Stimulated activated CD8-positive, alpha-beta memory T cell treated with anti-CD3 and anti-CD28 coated beads, Interleukin-7, amount 100 ng/mL, for 1 hour (primary cell): ENCODE measurements at places on chromosomes 12 and 14.

DNA sequence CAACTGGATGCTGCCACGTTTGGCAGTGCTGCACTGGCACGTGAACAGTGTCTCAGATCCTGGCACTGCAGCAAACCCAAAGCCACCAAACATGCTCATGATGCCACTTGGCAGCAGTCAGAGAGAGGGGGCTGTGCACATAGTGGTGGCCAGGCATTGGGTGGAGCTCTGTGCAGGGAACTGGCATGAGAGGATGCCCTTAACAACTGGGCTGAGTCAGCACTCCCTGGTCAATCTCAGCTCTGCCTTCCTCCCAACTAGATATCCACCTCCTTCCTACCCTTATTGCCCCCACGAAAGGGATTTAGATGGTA lies 37.0 kb downstream of the ZFHX2 start:
- no peak for DNase-seq

GRCh38 chr12:78636231-78636855 lies 228.2 kb upstream of the SYT1 start:
- DNase-seq = no peak

- no peak for DNase-seq
These were observed 82.9 kb downstream of the DDX51 start for GRCh38 chr12:132061197-132061596.

GRCh38 chr12:122942637-122943036 lies 23.6 kb downstream of the ABCB9 start:
- no peak for DNase-seq

DNA sequence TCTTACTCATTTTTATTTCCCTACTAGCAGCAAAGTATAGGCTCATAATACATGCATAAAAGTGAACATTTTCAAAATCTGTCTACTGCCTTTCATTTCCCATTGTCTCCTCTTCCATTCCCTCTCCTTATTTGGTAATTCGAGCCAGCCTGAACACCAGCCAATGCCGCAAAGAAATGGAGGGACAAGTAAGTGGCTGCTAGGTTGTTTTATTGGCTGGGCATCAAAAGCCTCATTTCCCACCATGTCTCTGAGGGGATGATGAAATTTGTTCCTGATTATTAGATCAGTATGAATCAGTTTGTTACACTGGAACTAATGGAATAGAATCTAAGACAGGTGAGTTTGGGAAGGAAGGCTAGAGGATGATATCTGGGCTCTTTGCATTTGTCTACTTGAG lies 143.5 kb downstream of the KCNA5 start:
- DNase-seq = no peak

DNA sequence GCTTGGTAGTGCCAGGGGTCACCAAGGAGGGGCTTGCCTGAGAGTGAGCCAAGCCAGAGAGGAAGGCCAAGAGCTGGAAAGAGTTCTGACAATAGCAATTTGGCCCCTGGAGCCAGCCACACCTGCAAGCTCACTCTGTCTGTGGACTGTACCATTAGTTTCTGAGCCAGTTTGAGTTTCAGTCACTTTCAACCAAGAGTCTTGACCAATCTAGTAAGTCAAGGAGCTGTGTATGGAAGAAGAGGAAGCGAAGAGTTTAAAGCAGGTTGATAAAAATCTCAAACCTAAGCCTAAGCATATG lies 38.5 kb downstream of the NT5DC3 start:
- no peak for DNase-seq

DNA sequence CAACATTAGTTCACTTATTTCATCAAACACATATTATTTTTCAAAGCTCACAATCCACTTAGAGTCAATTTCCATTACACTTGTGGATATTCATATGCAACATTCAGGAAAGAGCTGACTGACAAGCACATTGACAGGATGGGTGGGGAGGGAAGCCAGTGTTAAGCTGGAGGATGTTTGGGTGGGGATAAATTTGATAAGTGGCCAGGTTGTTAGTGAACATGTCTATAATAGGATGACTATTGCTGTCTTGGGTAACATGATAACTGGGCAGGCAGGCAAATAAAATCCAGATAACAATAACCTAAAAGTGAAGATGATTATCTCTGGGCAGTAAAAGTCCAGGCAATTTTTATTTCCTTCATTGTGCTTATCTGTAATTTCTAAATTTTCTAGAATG lies 73.8 kb upstream of the OSBPL8 start:
- DNase-seq = no peak
